ENCODE measurements at places on chromosomes 3 and 15.

DNA sequence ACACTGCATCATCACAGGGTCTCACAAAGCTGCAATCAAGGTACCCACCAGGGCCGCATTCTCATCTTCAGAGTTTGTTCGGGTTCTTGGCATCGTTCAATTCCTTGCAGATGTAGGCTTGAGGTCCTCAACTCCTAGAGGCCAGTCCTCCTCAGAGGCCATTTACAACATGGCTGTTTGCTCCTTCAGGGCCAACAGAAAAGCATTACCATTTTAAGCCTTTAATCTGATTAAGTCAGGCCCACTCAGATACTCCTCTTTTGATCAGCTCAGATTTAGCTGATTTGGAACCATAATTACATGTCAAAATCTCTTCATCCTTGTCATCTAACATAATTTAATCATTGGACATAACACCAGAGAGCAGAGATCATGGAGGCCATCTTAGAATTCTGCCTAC lies 55.4 kb downstream of the BFSP2 start:
- no peak for DNase-seq

GRCh38 chr3:186167646-186168395 lies 58.9 kb upstream of the ETV5 start:
- DNase-seq, result no peak

DNA sequence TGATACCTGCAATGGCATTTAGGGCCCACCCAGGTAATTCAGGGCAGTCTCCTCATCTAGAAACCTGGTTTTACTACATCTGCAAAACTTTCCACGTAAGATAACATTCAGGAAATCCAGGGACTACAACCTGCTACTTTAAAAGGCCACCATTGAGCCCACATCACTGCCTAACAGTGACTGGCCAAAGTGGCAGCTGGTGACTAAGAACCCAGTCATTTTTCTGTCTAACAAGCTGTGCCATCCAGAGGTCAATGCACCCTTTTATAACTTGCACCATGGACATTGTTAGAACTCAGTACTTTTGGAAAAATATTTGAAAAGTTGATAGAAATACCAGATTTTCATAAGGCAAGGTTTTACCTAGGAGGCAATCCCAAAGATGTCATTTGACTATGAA lies 492.4 kb downstream of the OTOL1 start:
- no peak for DNase-seq

GRCh38 chr3:138861798-138862197 lies 27.1 kb upstream of the PIK3CB start:
- DNase-seq, result peak; percentile 7

DNA sequence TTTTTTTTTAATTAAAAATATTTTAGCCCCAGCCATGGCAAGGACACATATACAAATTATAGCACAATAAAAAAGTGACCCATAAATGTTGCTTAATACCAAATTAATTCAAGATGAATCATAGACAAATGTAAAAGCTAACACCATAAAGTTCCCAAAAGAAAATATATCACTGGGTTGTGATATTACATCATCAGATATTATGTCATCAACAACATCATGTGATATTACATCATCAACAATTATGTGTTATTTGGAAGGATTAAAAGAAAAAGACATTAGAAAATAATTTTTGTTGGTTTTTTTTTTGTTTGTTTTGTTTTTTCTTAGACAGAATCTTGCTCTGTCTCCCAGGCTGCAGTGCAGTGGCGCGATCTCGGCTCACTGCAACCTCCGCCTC lies 34.5 kb upstream of the ABHD10 start:
- no peak for DNase-seq

- peak; percentile 80 for DNase-seq
These were observed 56.0 kb downstream of the FRMD4B start for GRCh38 chr3:69329892-69330291.

GRCh38 chr15:33068511-33068990 lies 126.0 kb downstream of the FMN1 start:
- DNase-seq, result no peak

DNA sequence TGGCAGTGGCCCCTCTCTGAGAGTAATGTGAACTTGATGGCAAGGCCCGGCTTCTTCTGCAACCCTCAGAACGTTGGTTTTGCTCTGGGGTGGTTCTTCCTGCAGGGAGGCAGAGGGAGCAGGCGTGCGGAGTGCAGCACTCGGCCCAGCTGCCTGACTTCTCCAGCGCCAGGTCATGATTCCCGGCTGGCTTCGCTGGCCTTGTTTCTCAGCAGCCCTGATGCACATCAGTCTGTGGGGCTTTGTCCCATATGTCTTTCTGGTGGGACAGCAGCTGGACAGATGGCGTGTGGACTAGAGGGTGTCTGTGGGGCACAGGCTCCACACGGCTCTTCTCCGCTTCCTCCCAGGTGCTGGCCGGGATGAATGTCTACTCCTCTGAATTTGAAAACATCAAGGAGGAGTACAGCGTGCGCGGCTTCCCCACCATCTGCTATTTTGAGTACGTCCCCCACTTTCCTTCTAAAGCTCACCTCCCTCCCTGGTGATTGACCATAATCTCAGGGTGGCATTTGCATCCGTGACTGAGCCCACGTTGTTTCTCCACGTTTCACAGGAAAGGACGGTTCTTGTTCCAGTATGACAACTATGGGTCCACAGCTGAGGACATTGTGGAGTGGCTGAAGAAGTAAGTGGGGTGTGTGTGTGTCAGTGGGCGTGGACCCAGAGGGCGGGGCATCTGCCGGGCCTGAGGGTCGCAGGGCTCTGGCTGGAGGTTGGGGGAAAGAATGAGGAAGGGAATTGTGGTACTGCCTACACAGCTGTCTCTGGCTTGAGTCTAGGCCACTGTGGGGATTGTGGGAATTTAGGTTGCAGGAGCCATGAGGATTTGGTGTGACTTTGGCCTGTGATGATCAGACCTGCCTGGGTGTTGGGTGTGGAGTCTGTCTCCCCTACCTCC lies 57.1 kb downstream of the PDIA5 start:
- DNase-seq, result no peak

All from AG04449 (cell line).